Left kidney (tissue), 8 donors: ENCODE measurements at places on chromosomes 7 and 10. TPM values are rescaled to one million over a fixed set of nuclear protein-coding genes. Genes with fewer than 3 reads are reported as not detected.

GDF2 gene
- not detected for polyA plus RNA-seq

DNA2 gene
- polyA plus RNA-seq: 21.8 TPM

WNT16 gene
- polyA plus RNA-seq: 0.07 TPM

FAM25A gene
- not detected for polyA plus RNA-seq

DNA sequence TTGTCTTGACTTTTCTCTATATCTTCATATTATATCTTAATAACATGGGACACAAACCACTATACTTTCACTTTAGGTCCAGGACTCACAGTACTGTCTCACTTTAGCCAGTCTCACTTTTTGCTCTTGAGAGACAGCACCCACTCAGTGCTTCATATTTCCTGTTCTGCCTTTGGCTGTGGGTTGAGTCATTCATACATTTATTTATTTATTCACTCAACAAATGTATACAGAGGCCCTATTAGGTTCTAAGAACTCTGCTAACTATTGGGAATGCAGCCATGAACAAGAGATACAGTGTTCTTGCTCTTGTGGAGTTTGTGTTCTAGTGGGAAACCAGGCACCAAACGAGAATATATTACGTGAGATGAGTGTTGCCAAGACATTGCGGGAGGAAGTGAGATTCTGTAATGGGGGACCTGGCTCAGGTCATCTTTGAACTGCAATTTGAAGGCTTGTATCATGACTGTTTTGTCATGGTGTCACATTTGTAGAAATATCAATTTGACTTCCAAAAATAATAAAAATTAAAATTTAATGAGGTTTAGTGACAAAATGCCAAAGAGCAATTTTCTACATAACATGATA is 190.1 kb downstream of the SDHAF3 start:
- DNase-seq: no peak
